A549 (cell line): ENCODE measurements at places on chromosomes 11 and 22.

- no peak for DNase-seq
Observed at GRCh38 chr11:116412118-116412889, 360.5 kb downstream of the BUD13 start.

GRCh38 chr11:43267856-43268580 lies 43.8 kb upstream of the API5 start:
- DNase-seq, result no peak

DNA sequence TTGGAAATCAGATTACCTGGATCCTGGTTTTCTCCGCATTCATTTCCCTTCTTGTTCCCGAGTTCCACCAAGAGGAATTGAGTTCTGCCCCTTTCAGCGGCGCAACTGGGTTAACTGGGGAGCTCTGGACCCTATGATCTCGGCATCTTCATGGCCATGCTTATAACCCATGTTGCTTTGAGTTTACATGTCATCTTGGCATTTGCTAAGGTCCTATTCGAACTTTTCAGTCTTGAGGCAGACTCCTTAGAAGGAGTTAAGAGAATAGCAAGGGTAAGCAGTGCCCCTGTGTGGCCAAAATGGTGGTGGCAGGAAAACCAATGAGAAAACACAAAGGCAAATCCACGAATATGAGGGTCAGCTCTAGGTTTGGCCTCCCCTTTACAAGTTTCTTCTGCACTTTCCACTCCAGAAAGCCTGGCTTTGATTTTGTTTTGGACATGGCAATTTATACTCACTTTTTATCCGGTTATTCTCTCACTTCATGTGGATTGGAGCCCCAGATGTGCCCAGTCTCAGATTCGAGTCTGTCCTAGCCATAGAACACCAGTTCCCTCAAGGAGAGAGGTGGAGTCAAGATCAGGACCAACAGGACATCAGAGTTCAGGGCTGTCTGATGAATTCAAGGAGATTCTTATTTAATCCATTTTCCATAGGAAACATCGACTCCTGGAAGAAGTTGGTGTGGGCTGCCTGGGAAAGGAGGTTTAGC lies 55.3 kb upstream of the FBXO3 start:
- peak; percentile 81 for DNase-seq

DNA sequence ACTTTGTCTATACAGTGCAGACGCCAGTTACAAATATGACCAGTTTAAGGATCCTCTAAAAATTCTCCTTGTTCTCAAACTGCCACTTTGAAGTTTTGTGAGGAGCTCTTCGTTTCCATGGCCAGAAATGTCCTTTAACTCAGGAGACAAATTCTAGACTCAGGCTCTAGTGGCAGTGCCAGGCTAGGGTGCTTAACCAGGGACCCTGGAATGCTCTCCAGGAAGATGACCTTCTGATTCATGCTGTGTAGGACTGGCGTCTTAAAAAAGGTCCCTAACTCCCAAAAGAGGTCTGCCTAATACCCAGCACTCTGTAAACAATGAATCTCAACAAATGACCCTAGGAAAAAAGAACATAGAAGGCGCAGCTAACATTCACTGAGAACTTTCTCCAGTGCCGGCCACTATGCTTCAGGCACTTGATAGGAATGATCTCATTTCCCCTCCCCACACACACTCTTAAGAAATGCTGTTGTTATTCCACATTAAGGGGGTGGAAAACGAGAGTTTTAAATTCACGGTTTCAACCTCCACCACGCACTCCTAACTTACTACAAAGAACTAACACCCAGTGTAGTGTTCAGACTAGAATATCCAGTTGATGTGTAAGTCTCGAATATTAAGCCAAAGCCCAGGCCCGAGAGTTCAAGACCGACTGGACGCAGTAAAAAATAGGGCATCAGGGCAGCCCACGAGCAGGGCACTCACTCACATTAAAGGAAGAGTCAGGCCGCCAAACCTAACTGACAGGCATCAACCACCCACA lies 747 bp downstream of the NXF1 start:
- DNase-seq, result no peak

DNA sequence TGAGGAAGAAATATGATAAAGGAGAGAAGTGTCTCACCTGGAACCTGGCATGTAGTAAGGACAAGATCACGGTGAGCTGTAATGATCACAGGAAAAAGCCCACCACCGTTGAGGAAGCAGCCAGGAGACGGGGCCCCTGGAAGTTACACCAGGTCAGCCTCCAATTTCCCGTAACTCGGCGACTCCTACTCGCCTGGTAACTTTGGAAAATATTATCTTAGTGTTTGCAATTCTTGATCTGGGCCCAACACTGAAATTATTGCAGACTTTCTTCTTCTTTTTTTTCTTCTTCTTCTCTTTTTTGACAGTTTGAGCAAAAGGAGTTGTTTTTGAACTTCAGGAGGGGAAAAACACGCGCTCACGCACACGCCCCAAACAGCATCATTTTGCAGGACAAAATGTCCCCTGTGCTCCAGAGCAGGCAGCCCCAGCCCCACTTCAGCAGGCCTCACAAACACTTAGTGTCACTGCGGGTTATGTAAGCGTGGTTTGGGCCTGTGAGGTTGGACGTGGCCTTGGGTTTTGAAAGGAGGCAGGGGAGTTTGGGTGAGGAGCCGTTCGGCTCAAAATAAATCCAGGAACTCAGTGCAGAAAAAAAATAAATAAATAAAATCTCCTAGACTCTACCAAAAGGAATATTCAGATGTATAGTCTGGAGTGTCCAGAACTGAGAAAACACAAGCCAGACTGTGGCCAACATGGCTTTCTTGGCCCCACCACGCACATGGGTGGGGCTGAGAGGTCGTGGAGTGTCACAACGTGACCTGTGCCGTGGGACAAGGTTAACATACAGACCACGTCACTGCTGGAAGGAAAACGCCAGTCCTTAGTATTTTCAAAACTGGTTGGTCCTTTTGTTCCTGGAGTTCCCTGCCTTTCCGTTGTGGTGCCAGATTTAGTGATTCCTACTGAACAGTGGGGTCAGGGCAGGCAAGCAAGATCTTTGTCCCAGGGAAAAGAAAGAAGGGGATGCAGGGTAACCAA lies 26.3 kb upstream of the MN1 start:
- no peak for DNase-seq

GRCh38 chr11:76627606-76628005 lies 42.9 kb downstream of the LRRC32 start:
- no peak for DNase-seq

- no peak for DNase-seq
Observed at GRCh38 chr22:42895087-42895486, 38.0 kb upstream of the ARFGAP3 start.

DNA sequence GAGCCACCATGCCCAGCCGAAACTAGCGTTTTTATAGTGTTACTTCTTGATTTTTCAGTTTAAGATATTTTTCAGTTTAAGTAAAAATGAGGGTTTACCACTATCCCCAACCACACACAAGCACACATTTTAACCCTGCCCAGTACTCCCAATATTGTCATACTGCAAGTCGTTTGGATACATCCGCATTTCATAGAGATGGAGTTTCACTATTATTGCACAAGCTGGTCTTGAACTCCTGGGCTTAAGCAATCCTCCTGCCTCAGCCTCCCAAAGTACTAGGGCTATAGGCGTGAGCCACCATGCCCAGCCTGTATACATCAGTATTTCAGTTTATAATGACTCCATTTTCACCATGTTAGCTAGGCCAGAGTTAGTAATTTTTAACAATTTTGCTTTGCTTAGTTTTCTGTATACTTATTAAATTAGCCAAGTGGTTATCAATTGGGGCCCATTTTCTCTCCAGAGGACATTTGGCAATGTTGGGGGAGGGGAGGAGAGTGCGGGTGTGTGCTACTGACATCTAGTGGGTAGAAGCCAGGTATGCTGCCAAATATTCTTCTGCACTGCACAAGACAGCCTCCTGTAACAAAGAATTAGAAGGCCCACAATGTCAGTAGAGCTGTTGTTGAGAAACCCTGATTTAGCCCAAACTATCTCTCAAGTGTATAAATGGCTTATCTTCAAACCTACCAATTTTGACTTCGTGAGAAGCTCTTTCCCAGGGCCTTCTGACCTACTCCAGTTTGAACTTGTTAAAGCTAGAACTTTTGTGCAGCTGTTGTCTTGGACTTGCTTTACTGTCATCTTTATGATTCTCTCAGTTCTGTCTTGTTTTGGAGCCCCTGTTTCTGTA lies 7.3 kb downstream of the USP47 start:
- peak; percentile 46 for DNase-seq

GRCh38 chr22:48750826-48751440 lies 1076.7 kb downstream of the BRD1 start:
- DNase-seq, result no peak
